Adrenal gland (tissue), 19 donors: ENCODE measurements at places on chromosomes 1 and 21. TPM values are rescaled to one million over a fixed set of nuclear protein-coding genes. Genes with fewer than 3 reads are reported as not detected.

- DNase-seq = no peak
Observed at GRCh38 chr21:25424634-25425033, 182.6 kb downstream of the MRPL39 start.

DNA sequence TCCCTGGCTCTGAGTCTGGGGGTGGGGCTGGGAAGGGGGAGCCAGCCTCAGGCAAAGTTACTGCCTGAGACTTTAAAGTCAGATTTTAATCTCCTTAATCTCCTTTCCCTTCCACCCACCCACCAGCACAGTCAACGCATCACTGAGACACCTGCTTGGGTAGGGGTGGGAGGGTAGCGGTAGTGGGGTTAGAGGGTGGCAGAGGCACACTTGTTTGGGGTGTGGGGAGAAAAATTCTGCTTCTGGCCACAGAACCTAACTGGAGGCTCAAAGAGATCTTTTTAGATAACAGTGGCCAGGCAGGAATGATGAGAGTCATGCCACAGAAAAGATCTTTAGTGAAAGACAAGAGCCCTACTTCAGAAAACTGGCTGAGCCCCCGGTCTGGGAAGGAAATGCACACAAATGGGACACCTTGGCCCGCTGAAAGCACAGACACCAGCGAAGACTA lies 44.1 kb downstream of the CD247 start:
- no peak for DNase-seq

DNA sequence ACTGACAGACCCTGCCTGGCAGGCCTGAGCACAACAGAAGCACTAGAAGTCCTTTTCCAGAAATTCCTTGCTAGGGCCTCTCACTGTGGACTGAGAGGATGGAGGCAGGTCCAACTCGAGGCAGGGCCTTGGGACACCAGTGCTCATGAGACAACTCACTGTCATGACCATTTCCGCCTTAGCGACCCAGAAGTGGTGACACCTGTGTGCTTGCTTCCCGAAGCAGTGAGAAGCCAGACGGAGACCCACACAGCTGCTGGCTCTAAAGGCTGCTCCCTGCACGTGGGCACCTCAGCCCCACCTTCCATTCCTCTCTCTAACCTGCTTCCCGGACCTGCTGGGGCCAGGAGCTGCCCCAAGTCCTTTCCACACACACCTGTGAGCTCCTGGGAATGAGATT lies 33.0 kb downstream of the KCNC4 start:
- DNase-seq = no peak

DNA sequence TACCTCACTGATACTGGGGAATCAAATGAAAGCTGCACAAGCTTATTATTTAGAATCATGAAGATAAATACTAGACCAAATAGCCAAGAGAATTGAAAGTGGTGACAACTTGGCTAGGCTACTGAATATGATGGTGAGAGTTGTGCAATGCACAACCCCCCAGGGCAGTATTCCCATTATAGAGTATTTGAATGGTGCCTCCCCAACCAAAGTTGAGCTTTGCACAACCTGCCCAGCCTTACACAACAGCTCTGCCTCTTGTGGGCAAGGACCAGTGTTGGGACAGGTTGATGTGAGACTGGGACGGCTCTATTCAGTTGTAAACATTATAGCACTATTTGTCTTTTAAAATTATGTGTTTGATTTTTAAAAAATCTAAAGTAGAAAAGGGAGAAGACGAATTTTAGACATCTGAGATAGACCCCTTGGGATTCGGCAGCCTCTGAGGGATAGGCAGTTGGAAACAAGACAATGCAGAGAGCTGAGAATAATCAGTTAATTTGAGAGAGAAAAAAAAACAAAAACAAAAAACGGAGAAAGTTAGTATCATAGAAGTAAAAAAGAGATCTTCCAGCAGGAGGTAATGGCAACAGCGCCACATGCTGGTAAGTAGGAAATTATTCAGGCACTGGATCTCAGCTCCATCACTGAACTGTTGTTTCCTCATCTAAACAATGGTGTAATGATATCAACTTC lies 91.0 kb upstream of the KCNA3 start:
- DNase-seq = peak; percentile 25

MPZ gene
- total RNA-seq = 2.5 TPM

CAPN8 gene
- 1.4 TPM for total RNA-seq

GRCh38 chr1:245528258-245528635 lies 373.5 kb downstream of the KIF26B start:
- no peak for DNase-seq

GRCh38 chr1:173507205-173507846 lies 30.2 kb downstream of the PRDX6 start:
- no peak for DNase-seq

RGS1 gene
- total RNA-seq = 50.0 TPM

DNA sequence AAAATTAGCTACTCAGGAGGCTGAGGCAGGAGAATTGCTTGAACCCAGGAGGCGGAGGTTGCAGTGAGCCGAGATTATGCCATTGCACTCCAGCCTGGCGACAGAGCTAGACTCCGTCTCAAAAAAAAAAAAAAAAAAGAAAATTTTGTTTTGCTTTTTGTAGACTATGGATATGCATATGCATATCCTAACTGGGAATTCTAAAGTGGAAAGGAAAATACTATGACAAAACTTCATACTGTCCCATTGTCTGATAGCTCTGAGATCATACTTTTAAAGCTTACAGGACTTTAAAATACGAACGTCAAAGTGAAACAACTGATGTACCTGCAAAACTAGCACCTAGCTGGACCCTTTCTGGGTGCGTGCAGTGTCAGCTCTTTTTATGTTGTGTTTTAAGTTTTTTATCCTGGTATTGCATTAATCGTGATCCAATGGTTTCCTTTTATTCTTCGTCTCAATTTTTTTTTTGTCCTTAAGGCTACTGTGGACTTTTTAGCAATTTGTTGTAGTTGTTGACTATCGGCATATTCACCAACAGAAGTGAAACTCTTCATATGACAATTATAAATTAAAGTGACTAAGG lies 19.2 kb downstream of the SPRTN start:
- DNase-seq = no peak

GRCh38 chr1:44807364-44808062 lies 362 bp upstream of the DYNLT4 start:
- DNase-seq = peak; percentile 100

SH2D2A gene
- total RNA-seq = 2.2 TPM

GRCh38 chr1:4674676-4675075 lies 20.3 kb downstream of the AJAP1 start:
- no peak for DNase-seq

C8B gene
- not detected for total RNA-seq

DNA sequence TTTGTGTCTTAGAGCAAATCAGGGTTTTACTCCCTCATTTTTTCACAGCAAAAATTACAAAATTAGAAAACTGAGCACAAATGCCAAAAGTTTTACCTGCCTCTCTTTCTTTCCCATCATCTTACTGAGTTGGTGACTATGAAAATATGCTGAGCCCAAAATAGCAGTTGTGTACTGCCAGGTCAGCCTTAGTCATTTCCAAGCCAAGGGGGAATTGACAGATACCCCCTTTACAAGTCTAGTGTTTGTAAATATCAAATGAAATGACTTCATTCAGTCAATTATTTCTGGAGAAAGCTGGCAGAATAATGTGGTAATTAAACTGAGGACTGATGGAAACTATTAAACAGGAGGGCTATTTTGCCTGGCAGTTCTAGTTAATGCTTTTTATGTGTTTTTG lies 11.4 kb upstream of the GORAB start:
- no peak for DNase-seq

GRCh38 chr1:233355841-233356704 lies 28.5 kb downstream of the MAP3K21 start:
- DNase-seq = no peak

GRCh38 chr1:202589190-202589930 lies 120.9 kb downstream of the SYT2 start:
- DNase-seq = peak; percentile 80
